T47D (cell line): ENCODE measurements at places on chromosomes 5 and 9.

- no peak for DNase-seq
Measured at GRCh38 chr9:84513979-84514378, 155.6 kb upstream of the NTRK2 start.

GRCh38 chr9:130688072-130688471, 5.5 kb upstream of the EXOSC2 start:
- no peak for DNase-seq

GRCh38 chr9:354453-354852, 139.8 kb downstream of the DOCK8 start:
- no peak for DNase-seq

GRCh38 chr9:89667726-89668125, 62.9 kb downstream of the GADD45G start:
- no peak for DNase-seq

GRCh38 chr5:140245341-140245740, 57.6 kb downstream of the PFDN1 start:
- no peak for DNase-seq

DNA sequence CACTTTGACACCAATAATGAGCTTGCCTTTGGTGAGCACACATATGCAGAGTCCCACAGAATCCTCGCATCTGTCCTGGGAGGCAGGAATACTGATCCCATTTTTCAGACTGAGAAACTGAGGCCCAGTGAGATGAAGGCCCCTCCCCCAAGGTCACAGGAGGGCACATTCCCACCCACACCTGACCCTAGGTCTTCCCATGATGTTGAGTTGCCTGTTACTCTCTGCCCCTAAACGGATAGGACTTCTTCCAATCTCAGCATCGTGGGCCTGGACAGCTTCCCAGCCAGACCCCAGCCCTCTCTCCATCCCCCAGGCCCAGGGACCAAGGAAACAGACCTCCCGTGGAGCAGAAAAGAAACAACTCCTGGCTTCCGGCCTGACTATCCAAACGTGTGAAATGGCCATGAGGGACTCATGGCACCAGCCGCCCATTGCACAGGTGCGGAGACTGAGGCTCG, 877 bp downstream of the SH3GLB2 start:
- DNase-seq: no peak
